ENCODE measurements at places on chromosomes 4 and X.

DNA sequence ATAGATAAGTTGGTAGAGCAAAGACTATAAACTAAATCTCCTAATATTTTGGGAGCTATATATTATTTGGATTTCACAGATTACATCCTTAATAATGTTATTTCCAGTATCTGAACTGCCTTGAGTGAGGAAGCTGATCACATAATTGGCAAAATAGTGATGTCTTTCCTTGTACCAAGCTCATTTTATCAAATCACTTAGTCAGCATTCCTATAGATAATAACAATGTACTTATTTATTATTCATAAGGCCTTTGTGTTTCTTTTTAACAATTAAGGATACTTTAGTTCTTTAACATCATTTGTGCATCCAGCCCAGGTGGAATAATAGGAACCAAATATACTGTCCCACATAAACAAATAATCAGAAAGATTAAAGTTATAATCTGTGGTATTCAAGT, 1093.6 kb downstream of the PCDH18 start:
- no peak for DNase-seq

DNA sequence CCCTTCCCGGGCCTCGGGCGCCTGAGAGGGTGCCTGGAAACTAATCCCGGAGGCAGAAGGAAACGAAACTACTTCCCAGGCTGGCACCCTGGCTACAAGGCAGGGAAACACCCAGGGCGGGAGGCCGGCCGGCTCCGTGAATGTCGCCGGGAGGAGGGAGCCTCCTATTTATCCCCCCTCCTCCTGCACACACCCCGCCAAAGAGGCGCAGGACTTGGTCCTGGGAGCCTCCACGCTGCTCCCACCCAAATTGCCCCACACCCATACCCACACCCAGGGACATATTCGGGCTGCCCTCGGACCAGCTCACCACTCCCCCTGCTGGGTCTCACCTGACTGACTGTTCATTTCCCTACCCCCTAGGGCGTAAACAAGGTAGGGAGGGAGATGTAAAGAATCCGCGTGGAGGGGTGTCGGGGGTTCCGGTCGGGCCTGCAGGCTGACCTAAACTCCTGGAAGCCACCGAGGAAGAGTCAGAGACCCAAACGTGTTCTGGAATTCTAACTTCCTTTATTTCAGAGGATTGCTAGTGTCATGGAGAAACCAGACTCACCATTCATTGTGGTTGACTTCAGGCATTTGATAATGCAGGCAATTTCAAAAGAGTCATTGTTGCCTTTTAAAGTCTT, at the start of gene BTC:
TSS of gene BTC (minus strand) at position 142 of the 629 bp plus-strand sequence. CDS start 198 bp downstream, outside the sequence.
- DNase-seq, result no peak

DNA sequence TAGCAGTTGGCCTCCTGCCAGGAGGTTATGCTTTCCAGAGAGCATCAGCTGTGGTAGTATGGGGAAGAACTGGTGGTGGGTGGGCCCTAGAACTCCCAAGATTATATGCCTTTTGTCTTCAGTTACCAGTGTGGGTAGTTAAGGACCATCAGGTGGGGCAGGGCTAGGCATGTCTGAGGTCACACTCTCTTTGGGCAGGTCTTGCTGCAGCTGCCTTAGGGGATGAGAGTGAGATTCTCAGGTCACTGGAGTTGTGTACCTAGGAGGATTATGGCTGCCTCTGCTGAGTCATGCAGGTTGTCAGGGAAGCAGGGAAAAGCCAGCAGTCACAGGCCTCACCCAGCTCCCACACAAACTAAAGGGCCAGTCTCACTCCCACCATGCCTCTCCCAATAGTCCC, 172.9 kb upstream of the GYPA start:
- no peak for DNase-seq

DNA sequence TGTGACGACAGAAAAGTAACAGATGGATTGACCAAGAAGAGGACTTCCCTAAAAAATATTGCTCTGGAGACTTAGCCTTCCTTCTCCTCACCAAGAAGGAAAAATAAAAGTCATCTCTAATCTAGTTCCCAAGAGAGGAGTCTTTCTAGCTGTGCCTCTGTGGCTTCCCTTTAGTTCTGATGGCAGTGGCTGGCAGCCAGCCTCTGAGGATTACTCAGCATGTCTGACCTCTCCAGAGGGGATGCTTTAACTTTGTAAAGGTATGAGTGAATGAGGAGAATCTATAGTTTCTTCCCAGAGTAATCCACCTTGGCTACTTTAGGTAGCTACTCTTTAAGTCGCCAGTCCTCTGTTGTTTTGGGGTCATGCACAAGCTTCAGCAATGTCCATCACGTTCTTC, 163.9 kb upstream of the KIT start:
- no peak for DNase-seq

GRCh38 chr4:122525865-122526264, 69.3 kb upstream of the IL2 start:
- DNase-seq, result no peak

- DNase-seq, result no peak
These were observed 92.6 kb downstream of the SHROOM3 start for GRCh38 chr4:76527666-76528065.

DNA sequence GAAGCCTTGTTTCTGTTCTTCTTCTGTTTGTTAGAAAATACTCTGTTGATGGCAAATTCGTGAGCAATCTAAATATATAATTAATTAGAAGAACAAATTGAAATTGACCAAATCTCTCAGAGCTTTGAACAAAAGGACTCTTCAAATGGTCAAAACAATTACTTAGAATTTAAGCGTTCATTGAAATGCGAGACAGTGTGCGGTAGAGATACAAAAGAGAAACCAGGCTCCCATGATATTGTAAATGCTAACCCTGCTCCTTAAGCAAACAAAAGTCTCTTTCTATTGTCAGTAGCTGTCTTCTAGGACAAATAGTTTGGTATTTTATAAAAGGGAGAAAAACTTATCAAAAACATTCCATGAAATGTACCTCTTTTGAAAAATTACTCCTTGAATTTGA, 453.4 kb upstream of the MAGEB2 start:
- no peak for DNase-seq

GRCh38 chr4:120524237-120524636, 398.3 kb downstream of the PRDM5 start:
- no peak for DNase-seq

DNA sequence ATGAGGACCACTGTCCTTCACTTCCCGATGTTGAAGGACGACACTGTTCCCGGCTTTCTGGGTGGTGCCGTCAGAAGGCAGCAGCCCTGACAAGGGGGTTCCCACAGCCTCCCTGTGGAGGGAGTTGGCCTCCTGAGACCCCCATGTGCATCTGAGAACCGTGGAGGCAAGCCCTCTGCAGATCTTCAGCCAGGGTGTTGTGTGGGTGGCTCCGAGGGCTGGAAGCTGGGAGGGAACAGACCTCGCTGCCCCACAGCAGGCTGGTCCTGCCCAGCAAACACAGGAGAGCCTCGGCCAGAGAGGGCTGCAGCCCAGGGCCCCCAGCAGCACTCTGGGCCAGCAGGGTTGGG, 16.2 kb downstream of the DGKQ start:
- DNase-seq, result no peak

DNA sequence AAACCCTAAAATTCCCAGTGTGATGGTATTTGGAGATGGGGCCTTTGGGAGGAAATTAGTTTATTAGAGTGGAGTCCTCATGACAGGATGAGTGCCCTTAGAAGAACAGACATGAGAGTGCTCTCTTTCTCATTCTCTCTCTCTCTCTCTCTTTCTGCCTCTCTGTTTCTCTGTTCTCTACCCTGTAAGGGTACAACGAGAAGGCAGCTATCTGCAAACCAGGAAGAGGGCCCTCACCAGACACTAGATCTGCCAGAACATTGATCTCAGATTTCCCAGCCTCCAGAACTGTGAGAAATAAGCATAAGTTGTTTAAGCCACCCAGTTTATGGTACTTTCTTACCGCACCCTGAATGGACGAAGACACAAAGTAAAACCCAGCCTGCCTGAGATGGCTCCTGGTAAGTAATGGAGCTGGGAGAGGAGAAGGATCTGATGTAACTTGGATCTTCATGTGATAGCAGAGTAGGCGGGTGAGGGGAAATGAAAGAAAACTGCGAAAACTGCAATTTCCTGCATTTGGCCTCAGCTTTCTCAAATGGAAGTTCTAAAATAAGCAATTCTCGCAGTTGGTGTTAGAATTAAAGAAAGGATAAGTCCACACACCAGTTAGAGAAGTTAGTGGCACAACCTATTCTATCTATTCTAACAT, 8.7 kb upstream of the CDS1 start:
- no peak for DNase-seq

GRCh38 chr4:124322234-124323065, 390.1 kb downstream of the ANKRD50 start:
- no peak for DNase-seq

DNA sequence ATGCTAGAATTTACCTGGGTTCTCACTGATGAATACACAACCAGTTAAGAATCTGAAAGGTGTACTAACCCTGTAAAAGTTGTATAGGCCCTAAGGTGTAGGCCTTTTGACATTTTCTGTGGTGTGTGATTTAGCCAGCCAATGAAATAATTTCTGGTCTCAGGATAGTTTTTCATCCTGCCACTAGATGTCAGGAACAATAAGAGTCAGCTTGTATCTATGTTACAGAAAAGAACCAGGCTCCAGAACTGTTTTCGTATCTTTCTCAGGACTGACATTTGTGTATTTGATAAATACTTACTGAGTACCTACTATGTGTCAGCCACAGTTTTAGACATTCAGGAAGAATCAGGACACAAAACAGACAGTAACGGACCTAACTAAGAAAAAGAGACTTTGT, 673.6 kb upstream of the TENM3 start:
- DNase-seq, result no peak

GRCh38 chr4:26369581-26369980, 48.8 kb downstream of the RBPJ start:
- no peak for DNase-seq

DNA sequence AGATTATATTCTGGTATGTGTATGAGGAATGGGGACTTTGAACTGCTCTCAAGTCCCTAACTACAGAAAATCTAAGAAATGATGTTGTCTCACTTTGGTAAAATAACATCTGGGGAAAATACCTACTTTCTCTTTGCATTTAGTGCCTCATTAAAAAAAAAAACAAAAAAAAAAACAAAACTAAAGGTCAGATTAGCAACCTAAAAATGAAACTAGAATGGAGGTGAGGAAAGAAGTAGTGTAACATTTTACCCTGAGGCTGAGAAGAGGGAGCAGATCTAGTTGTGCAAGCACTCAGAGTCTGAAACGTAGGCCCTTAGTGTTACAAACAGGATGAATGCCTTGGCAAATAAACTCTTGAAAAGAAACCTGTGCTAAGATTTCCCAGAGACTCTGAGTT, 56.0 kb downstream of the VGLL1 start:
- DNase-seq, result no peak

DNA sequence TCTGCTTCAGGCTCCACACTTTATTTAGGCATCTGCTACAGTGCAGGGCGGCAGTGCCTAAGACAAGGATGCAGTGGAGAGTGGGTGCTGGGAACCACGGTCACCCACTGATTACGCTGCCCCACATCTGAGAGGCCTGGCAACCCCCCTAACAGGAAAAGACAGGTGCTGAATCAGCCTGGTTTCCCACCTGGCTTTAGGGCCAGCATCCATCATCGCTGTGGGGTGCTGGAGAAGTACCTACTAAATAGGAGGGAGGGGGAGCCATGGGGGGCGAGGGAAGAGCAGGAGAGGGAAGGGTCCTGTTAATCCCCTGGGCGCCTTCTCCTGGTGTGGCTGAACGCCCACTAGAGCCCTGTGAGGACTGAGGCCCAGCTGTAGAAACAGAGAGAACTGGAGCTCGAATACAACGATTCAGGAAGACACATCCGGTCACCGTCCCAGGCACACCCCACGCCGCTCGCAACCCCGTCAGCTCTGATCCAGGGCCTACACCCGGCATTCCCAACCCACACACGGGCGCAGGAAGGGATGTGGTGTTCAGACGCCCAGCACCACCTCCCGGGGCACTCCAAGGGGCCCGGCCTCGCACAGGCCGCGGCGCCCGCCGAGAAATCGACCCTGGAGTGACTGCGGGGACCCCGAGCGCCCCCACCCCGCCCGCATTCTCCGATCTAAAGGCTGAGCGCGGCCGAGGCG, 554 bp downstream of the DCTD start:
- DNase-seq, result peak; percentile 56

DNA sequence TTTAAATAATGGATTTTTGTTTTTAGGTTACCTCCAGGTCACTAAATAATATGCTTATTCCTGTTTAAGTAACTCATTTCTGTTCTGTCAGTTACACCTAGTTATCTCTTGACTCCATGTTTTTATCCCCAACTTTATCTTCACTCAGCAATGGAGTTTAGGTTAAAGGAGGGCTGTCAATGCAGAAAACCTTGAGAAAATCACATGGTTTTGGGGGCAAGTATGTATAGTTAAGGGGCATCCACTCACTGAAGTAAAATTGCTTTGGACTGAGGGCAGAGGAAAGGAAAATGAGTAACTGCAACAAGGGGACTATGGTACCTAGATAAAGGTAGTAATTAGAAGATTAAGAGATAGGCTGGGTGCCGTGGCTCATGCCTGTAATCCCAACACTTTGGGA, 87.1 kb downstream of the UBE2K start:
- DNase-seq, result no peak

DNA sequence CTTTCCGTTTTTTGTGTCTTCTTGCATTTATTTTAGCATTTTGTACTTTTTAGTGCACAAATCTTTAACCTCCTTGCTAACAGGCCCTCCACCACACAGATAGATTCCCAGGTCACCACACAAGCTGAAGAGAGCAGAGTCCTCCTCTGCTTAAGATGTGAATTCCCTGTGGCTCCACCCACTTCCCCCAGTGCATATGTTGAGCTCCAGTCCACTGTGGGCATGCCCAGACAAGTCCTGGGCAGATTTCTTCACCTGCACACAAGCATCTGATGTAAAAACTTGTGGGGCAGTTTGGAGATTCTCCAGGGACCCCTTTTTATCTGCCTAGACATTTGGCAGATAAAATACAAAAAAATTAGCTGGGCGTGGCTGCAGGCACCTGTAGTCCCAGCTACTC, 19.8 kb upstream of the PASD1 start:
- no peak for DNase-seq

DNA sequence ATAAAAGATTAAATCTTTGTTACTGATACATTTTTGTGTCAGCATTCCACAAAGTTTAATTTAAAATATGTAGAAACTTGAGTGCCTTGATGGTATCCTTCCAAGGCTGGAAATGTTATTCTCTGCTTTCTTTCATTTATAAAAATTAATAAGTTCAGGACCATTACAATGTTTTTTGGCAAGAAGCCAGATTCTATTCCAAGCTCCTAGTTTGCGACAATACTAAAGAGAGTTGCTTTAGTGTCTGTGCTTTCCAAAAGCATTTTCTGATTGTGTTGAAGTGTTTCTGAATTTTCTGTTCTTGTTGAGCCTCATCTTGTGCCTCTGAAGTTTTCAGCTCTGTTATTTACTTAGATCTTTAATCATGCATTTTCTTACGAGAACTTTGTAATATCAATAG, 516.2 kb downstream of the KCTD8 start:
- no peak for DNase-seq

- DNase-seq, result no peak
These were observed 8.0 kb downstream of the BGN start for GRCh38 chrX:153502796-153503195.

DNA sequence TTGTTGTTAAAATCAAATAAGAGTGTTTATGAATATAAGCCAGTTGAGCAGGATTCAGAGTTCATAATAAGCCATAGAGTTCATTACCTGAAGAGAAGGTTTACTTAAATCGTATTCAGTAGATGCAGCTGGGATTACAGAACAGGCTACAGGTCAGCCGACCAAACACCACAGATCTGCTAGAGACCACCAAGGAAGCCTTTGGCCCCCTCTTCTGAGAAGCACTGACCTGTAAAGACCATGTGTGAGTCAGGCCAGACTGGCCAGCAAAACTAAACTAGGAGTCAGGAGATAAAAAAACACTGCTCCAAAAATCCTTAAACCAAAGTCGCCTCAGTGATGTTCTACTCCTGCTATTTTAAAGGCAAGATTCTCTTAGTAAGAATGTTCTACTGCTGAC, 1125.5 kb downstream of the FAT4 start:
- no peak for DNase-seq

All from stimulated activated CD8-positive, alpha-beta memory T cell treated with anti-CD3 and anti-CD28 coated beads, Interleukin-4, amount 100 ng/mL, for 48 hours (primary cell).